ENCODE measurements at places on chromosomes 7 and 10.

- no peak for DNase-seq
Measured at GRCh38 chr7:47338026-47338425, 243.9 kb downstream of the TNS3 start.

DNA sequence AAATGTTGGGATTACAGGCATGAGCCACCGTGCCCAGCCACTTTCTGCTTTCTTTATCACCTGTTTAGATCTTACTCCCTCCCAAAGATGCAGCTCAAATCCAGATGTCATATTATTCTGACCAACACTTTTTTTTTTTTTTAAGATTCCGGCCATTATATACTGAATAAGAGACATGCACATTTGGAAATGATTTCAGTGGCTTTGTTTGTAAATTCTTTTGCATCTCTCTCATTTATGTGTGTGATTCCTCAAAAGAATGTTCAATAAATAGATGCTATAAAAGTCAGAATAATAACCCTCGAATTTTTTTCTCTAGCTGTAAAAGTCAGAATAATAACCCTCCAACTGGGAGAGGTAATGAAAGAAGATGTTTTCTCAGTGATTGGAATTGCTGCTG is 25.4 kb downstream of the HECW1 start:
- DNase-seq: no peak

DNA sequence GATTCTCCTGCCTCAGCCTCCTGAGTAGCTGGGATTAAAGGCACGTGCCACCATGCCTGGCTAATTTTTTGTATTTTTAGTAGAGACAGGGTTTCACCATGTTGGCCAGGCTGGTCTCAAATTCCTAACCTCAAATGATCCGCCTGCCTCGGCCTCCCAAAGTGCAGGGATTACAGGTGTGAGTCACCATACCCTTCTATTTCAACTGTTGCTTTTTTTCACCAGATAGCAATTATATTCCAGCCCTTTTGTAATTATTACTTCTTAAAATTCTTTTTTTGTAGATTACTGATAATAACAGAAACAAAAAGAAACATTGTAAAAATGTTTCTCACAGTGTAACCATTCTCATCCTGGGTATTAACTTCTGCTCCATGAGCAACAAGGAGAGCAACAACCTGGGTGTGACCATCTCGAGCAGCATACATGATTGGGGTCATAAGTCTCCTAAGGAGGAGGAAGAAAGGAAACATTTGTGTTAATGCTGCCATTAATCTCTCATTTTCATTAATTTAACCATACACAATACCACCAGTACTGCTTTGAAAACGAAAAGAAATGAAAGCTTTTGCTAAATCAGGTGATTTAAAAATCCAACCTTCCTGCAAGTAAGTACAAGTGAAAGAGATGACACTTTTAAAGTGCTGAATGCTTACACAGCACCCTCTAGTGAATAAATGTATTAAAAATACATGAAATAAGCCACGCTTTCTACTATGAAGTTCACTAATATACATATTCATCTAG is 41.8 kb downstream of the ASZ1 start:
- peak; percentile 58 for DNase-seq

DNA sequence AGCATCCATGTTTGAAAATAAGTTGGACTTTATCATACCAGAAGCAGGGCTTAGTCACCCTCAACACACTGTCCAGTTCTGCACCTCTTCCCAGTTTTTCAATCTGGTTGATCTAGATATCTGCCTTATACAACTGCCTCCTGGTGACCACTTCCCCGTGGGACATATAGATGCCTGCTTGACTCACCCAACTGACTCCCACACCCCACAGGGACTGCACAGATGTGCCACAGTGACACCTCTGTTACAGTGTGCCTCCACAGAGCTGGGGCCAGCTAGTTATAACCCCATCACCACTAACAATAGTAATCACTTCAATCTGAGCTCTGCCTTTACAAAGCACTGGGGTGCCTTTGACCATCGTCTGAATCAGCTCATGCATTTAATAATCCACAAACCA is 82.6 kb upstream of the AOAH start:
- no peak for DNase-seq

GRCh38 chr10:35318551-35318950 is 17.8 kb upstream of the CCNY start:
- DNase-seq: no peak

- DNase-seq: peak; percentile 74
Measured at GRCh38 chr7:19009241-19009935, 108.0 kb downstream of the TWIST1 start.

- no peak for DNase-seq
Measured at GRCh38 chr10:9068003-9068402, 1013.5 kb downstream of the GATA3 start.

GRCh38 chr7:107563775-107564552 is at the start of the genes COG5 and DUS4L:
COG5 (minus strand) TSS chr7:107563920; CDS start chr7:107563896, 24 bp downstream.
DUS4L (plus strand) TSS chr7:107563971; CDS start chr7:107567071, 3,100 bp downstream.
- DNase-seq: peak; percentile 80

- DNase-seq: no peak
Measured at GRCh38 chr10:8315619-8316021, 261.1 kb downstream of the GATA3 start.

- DNase-seq: no peak
Measured at GRCh38 chr7:86785641-86786040, 141.9 kb downstream of the GRM3 start.

- peak; percentile 20 for DNase-seq
Measured at GRCh38 chr7:83947260-83947659, 247.3 kb downstream of the SEMA3A start.

DNA sequence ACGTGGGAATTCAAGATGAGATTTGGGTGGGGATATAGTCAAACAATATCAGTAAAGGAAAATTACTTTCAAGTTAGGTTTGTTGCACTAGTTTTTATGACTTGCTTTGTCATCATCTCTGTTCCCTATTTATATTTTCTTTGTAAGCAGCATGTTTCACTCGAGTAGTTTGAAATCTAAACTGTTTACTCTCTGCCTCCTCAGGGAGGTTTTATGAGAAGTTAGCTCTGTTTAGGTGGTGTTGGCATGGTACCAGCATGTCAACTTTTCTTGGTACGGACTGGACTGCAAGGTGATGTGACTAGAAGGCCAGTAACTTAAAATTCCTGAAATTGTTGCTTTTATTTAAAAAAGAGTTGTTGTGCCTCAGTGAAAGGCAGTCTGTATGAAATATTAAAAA is 59.2 kb upstream of the MTPN start:
- DNase-seq: no peak

DNA sequence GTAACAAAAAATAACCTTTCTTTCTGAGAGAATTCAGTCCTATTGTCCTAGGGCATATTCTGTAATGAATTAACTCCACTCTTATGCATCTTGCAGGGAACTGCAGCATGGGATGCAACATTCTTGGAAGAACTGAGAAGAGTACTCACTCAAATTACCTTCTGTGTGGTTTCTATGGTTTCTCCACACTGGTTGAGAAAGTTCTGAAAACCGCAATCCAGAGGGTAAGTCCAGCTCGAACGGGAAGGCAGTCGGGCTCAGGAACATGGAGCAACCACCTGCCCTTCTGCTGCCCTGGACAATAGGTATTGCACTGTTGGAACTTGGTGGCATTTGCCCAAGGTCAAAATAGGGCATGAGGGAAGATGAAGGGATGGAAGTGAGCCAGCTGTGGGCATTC is 59.6 kb upstream of the CDK13 start:
- no peak for DNase-seq

DNA sequence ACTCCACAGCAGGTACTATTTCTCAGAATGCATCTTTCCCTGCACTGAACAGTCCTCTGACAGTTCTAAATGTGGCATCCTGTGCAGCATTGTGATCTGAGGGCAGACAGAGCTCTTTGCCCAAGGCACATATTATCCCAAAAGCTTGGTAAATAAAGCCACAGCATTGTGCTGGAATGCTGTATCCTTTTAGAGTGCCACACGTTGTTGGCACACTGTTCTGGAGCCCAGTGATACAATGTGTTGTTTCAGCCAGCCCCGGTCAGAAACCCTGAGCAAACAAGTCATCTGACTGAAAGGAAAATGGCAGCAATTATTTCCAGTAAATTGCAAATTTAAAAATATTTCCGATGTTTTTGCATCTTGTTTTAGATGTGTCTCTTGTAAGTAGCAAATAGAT is 45.4 kb downstream of the NAMPT start:
- no peak for DNase-seq

- peak; percentile 10 for DNase-seq
Measured at GRCh38 chr7:69808391-69808790, 210.1 kb downstream of the AUTS2 start.
